CD4-positive, alpha-beta T cell treated with Interleukin-2 at 100 ng/mL for 4 hours (primary cell): ENCODE measurements at places on chromosomes 3 and 15.

DNA sequence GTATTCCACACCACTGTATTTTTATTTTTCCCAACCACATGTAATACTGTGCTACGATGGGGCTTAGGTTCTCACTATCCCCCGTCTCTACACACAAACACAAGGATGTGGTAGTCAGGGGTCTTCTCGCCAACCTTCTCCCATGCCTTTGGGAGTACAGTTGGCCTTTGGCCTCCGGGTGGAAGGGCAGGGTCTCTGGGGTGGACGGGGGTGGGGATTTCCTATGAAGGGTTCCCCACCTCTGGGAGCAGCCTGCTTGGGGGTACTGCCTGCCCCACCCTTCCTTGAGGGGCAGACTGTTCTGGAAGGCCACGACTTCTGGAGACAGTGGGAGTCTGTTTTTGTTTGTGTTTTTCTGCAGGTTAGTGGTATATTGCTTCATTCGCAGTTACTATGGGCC, 21.3 kb upstream of the RAD18 start:
- no peak for DNase-seq

DNA sequence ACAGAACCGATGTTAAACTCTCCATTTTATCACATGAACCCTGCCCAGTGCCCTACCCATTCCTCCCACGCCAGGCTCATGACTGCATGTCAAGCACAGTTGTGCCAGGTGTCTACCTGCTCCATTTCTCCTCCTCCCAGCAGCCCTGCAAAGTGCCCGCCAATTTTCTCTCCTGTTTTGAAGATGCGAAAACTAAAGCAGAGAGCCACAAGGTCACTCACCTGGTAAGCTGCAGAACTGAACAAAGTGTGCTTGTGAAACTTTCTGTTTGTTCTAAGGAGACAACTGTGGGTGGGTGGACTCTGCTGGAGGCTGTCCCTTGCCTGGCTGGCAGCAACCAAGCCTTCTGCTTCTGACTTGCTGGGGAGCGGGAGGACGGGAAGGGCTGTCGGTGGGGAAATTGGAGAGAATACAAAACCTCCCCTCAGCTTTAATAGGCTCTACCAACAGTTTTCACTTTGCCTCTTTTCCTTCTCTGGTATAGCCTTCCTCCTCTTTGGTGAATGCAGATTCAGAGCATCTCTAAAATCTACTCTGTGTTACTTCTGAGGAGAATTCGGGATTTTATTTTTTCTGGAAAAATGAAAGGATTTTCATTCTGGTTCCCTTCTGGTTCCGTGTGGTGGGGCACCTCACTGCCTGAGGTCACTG, 23.0 kb downstream of the LIMD1 start:
- no peak for DNase-seq

DNA sequence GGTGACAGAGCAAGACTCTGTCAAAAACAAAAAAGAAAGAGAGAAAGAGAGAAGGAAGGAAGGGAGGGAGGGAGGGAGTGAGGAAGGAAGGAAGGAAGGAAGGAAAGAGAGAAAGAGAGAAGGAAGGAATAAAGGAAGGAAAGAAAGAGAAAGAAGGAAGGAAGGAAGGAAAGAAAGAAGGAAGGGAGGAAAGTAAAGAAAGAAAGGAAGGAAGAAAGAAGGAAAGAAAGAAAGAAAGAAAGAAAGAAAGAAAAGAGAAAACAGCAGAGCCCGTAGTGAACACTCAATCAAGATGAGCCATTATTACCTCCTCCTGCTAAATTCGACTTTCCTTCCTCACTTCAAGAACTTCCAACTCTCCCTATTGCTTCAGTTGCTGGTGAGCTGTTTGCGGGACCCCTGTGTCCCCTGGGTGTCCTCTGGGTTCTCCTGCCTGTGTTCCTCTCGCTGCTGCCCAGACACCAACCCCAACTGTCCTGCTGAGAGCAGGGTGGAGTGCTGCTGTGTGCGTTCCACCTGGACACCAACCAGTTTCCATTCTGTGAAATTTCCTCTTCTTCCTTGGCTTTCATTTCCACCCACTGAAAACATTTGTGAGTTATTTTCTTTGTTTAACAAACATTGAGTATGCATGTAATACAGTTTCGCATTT, 266.4 kb downstream of the FAM43A start:
- no peak for DNase-seq

GRCh38 chr15:58490086-58490887, 58.5 kb downstream of the LIPC start:
- no peak for DNase-seq
